ENCODE measurements at places on chromosomes 5 and 9.

- no peak for DNase-seq
Measured at GRCh38 chr9:121156263-121156731, 45.4 kb downstream of the RAB14 start.

DNA sequence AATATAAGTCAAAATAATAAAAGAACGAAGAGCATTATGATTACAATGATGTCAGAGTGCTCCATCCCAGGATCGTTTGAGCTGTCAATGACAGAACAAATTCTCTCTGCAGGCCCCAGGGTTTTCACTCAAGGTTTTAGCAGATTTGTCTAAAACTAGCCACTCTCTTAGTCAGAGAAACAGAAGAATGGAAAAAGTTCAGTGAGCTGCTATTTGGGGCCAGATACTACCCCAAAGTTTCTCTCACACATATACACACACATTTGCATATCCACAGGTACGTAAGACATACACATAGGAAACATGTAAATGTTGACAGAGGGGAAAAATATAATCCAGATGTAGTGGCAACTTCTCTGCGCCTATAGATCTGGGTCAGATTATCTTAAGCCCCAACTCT is 76.3 kb upstream of the SEMA6A start:
- no peak for DNase-seq

- no peak for DNase-seq
Measured at GRCh38 chr9:80648336-80648735, 1041.0 kb downstream of the TLE1 start.

DNA sequence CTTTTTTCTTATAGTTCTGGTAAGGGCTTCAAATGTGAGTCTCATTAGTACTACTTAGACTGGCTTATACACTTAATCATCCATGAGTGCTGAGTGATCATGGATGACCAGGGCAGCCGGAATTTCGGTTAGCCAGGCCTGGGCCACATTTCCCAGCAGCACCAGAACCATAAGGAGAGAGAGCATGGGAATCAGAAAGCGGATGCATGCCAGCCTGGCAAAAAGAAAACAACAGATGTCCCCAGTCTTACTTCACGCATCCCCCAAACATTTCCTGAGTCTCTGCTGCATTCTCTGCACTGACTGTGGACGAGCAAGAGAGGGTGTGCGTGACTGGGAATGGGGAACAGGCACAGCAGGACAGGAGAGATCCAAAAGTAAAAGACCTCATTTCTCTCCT is 371.1 kb upstream of the ZNF608 start:
- DNase-seq = no peak

GRCh38 chr9:71285191-71285656 is 163.8 kb upstream of the TRPM3 start:
- DNase-seq = peak; percentile 33

GRCh38 chr5:36208786-36209185 is 32.9 kb downstream of the NADK2 start:
- DNase-seq = no peak

DNA sequence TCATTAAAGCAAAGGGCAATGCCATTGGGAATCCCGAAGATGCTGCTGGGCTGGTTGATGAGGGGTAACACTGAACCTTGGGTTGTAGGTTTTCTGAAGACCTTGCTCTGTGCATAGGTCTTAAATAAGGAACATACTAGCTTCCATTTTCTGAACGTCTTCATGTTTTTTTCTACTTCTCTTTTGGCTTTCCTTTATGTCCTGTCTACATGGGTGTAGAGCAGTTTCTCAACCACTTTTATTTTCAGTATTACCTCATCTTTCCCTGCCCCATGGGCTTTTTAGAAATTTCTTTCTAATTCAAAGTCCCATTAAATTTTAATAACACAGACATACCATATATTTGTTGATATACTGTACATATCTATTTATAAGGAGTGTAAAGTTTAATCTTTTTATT is at the start of gene IFNA14:
TSS of gene IFNA14 (minus strand) at position 95 of the 400 bp plus-strand sequence. CDS start at position 25, 70 bp downstream.
- DNase-seq = no peak

- no peak for DNase-seq
Measured at GRCh38 chr9:116555556-116556155, 131.4 kb upstream of the TRIM32 start.

DNA sequence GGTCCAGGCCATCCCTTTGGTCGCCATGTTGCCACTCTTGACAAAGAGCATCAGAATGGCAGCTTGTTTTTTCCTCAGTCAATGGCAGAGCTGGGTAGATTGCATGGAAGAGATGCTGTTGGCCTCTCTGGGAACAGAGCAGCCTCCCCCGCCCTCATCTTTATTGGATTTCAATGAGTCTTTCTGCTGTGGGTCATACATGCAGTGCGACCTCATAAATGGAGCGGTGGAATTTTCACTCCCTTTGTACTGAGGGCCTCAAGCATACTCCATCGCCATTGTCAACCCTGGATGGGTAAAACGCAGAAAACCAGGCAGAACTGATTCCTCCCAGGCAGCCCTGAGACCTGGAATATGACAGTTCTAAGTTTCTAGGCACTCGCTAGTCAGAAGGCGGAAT is 71.8 kb downstream of the ZNF618 start:
- no peak for DNase-seq

GRCh38 chr9:70405808-70406433 is 8.5 kb downstream of the KLF9 start:
- no peak for DNase-seq

GRCh38 chr9:135256581-135257354 is 169.3 kb downstream of the OLFM1 start:
- no peak for DNase-seq

GRCh38 chr5:53482717-53483638 is 2.5 kb downstream of the FST start:
- DNase-seq = peak; percentile 78

GRCh38 chr9:77899679-77900354 is 131.8 kb downstream of the GNAQ start:
- DNase-seq = no peak

DNA sequence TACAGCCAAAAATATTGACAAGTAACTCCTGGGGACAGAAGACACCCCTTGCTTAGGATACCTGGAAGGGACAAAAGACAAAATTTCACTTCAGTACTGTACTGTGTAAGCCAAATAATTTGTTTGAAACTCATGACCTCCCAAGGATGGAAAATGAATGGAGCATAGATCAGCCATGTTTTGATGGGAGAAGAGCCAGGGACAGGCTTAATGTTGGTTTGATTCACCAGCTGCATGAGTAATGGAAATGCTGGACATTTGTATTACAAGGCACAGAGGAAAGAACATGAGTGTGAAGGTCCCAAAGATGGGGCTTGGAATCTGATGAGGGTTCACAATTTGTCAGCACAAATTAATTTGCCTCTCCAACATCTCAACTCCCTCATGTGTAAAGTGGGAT is 122.8 kb downstream of the ENC1 start:
- DNase-seq = no peak

- no peak for DNase-seq
Measured at GRCh38 chr5:132849347-132849746, 16.9 kb downstream of the GDF9 start.

DNA sequence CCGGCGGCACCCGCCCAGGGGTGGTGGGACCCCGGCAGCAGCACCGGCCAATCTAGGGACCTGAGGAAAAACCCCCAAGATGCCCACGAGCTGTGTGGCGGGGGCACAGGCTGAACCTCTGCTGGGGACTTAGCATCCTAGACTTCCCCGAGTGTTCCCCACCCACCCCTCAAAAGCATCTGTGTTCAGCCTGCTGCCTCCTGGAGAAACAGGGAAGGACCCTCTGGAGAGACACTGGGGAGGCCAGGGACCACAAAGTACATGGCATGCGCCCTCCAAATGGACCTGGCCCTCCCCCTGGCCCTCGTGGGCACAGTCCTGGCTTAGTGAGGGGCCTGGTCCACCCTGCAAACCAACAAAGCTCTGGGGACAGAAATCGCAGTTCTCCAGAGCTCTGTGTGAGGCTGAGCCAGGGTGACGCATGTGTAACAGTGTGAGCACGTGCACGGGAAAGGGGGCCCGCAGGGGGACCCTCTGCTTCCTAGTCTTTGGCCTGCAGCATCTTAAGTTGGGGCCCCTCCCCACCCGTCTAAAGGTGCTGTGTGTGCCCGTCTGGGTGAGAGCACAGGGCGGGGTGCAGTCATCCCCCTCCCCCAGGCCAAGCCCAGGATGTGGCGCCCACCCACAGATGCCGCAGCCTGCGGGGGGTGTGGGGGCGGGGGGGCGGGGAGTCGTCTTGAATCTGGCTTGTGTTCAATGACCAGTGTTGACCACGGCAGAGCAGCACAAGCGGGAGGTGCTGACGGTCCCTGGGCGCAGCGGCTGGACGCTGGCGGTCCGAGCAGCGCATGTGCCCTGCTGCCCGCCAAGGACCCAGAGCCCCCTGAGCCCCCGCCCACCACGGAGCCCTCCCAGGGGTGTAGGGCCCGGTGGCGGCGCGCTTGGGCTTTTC is 672 bp upstream of the KCNT1 start:
- no peak for DNase-seq

DNA sequence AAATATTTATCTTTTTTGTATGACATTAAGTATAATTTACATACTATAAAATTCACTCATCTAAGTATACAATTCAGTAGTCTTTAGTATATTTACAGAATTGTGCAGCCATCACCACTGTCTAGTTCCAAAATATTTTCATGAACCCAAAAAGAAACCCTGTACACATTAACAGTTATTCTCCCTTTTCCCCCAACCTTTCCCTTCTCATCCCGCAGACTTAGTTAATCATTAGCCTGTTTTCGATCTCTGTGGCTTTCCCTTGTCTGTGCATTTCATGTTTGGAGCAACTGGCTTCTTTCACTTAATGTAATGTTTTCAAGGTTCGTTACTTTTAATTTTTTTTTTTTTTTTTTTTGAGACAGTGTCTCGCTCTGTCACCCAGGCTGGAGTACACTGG is 37.5 kb downstream of the MTREX start:
- no peak for DNase-seq

DNA sequence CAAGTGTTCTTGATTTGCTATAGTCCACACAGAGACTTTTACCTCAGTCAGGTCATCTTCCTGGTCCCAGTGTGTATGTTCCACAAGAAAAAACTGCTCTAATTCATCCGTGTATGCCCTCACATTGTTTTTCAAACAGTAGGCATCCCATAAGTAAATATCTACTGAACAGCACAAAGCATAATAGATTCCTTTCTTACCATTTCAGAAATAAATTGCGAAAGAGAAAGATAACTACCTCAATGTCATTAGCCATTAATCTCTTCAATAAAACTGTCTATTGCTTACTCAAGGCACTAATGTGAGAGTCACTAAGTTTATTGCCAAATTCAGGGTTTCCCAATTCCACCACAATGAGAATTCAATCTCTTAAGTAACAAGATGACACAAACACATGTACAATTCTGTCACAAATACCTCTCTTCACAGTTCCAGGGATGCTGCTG is 9.6 kb downstream of the FBXW2 start:
- DNase-seq = no peak

DNA sequence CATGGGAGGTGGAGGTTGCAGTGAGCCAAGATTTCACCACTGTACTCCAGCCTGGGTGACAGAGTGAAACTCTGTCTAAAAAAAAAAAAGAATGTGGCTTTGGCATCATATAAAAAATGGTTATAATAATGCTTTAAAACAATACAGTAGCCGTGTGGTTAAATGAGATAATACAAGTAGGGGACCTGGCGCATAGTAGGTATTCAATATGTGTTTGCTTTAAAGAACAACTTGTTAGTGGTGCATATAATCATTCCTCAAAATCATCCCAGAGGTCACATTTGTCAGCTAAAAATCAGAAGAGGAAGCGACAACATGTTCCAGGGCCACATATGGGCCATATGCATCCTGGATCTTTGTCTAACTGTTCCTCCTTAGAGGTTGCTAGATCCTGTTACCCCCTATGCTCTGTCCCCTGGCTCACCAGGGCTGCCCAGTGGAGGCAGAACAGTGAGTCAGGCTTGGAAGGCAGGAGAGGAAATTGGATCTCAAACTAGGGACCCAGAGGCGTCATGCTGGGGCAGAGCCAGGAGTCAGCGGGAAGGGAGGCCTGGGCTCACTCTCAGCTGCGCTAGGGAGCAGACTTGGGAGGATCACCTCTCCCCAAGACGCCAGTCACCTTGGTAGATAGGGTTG is 27.7 kb downstream of the LHX6 start:
- no peak for DNase-seq

DNA sequence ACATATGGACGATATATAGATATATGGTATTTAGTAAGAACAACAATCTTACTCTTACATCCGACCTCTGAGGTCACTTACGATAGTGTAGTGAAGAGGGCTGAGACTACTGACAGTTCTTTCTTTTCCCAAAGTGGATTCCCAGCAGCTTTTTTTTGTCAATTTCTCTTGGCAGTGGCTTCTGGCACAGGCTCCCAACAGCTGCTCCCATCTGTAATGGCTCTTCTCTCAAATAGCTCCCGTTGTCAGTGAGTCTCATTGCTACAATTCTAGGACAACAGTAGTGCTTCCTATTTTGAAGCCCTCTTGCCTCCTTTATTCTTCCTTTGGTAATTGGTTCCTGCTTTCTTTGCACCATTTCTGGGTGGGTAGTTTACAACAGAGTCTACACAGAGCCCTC is 68.4 kb downstream of the SLC25A46 start:
- no peak for DNase-seq

- no peak for DNase-seq
Measured at GRCh38 chr9:93422977-93423616, 28.4 kb upstream of the FAM120A start.

GRCh38 chr5:61702784-61703183 is 370.7 kb downstream of the ZSWIM6 start:
- DNase-seq = no peak

GRCh38 chr5:79236362-79236969 is 535 bp downstream of the JMY start:
- no peak for DNase-seq

DNA sequence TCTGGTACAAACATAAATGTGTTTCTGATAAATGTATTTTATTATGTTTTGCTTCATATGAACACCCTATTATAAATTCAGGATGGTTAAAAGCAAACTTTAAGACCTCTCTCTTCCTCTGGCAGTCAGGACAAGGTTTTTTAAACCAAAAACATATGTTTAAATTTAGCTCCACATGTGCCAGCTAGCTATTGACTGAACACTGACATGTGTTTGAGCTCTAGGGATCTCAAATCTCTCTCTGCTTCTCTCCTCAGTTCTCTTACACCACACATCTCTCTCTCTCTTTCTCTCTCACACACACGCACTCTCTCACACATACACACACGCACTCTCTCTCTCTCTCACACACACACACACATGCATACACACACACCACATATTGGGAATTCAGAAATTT is 150.1 kb upstream of the RFX3 start:
- DNase-seq = no peak

GRCh38 chr9:2022560-2022959 is 7.4 kb downstream of the SMARCA2 start:
- DNase-seq = no peak

DNA sequence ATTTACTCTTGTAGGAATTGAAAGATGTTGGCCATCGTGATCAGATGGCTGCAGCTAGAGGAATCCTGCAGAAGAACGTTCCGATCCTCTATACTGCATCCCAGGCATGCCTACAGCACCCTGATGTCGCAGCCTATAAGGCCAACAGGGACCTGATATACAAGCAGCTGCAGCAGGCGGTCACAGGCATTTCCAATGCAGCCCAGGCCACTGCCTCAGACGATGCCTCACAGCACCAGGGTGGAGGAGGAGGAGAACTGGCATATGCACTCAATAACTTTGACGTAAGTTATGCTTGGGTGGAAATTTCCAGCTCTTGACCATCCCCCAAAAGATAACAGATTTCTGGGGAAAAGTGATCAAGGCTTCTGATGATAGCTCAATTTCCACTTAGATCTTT is 50.6 kb downstream of the LRRTM2 start:
- no peak for DNase-seq

- DNase-seq = no peak
Measured at GRCh38 chr9:77957652-77958051, 74.0 kb downstream of the GNAQ start.
